ENCODE measurements at places on chromosomes 5 and 9. TPM values are rescaled to one million over a fixed set of nuclear protein-coding genes. Genes with fewer than 3 reads are reported as not detected.

Gene SPATA31D4
- not detected for total RNA-seq

GRCh38 chr9:132443951-132444607 is 34.1 kb downstream of the CFAP77 start:
- no peak for DNase-seq

GRCh38 chr9:75889977-75890471 is 449 bp upstream of the PCSK5 start:
- DNase-seq, result no peak

- no peak for DNase-seq
Observed at GRCh38 chr5:67142816-67143215, 53.8 kb downstream of the CD180 start.

- no peak for DNase-seq
Observed at GRCh38 chr9:13750061-13750460, 470.6 kb upstream of the MPDZ start.

- no peak for DNase-seq
Observed at GRCh38 chr5:23396346-23396745, 111.1 kb upstream of the PRDM9 start.

GRCh38 chr9:81312346-81312745 is 377.0 kb downstream of the TLE1 start:
- no peak for DNase-seq

Gene SEC24A
- 11.3 TPM for total RNA-seq

DNA sequence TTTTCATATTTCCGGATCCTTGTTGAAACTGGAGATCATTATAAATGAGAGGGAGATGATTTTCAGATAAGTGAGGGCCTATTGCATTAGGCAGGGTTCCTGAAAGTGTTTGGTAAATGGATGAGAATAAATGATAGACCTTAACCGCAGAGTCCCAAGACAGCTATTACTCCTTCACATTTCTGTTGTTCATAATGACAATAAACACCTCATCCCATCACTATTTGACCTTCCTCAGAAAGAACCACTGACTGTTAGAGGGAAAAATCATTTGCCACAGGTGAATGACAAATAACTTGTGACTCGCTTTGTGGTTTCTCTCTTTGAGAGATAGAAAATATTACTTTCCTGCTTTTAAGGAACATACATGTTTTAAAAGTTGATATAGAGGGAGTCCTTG is 47.3 kb upstream of the TRMT10B start:
- no peak for DNase-seq

Gene SPATA31E1
- total RNA-seq, result not detected

GRCh38 chr9:14057368-14058324 is 256.3 kb downstream of the NFIB start:
- no peak for DNase-seq

DNA sequence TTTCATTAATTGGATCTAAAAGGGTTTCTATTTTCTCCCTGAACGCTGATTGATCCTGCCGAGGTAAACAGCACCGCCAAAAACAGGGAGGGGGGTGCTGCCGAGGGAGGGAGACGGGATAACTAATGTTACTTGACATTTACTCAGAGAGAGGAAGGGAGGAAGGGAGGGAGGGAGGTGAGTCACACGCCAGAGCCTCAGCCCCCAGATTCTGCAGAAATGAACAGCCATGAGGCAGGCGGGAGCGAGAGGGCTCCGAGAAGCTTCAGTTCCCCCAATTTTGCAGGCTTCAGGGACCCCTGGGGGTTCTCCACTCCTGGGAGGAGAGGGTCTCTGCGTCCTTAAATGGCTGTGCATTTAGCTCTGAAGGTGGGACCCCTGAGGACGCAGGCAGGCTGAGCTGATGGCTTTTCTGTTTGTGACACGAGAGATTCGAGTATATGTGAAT is 59.1 kb upstream of the IER5L start:
- DNase-seq, result no peak

DNA sequence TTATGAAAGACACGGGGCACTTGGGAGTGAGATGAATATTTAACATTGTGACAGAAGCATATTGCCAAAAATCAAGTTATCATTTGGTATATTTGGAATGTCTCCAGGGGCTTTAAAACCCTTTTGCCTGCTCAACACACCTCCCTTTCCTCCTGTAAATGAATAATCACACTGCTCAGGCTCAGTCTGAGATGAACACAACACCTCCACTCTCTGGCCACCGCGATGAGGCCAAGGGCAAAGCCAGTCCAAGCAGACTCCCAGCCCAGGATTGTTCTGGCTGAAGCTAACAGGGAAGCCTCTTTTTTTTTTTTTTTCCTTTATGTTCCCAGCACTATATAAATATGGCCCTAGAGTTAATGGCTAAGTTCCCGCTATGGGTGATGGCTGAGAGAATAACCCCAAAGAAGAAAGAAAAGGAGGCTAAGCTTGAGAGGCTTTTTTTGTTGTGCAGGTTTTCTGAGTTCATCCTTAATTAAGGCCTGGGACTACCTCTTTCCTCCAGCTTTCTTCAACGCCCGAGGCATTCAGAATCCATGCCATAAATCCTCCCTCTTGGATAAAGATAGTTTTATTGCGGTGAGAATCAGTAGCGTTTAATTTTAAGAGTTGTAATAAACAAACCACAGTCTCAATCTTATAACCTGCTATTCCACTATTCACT is 10.5 kb upstream of the ERAP1 start:
- no peak for DNase-seq

- no peak for DNase-seq
Observed at GRCh38 chr9:126132746-126133145, 193.9 kb upstream of the MVB12B start.

Gene TRIM23
- 14.0 TPM for total RNA-seq

GRCh38 chr5:154370119-154370518 is 75.7 kb upstream of the SAP30L start:
- no peak for DNase-seq

Data from vagina (tissue), 2 donors.